ENCODE measurements at places on chromosomes 11 and 22.

- DNase-seq: no peak
Observed at GRCh38 chr22:25736378-25737011, 5.5 kb upstream of the MYO18B start.

DNA sequence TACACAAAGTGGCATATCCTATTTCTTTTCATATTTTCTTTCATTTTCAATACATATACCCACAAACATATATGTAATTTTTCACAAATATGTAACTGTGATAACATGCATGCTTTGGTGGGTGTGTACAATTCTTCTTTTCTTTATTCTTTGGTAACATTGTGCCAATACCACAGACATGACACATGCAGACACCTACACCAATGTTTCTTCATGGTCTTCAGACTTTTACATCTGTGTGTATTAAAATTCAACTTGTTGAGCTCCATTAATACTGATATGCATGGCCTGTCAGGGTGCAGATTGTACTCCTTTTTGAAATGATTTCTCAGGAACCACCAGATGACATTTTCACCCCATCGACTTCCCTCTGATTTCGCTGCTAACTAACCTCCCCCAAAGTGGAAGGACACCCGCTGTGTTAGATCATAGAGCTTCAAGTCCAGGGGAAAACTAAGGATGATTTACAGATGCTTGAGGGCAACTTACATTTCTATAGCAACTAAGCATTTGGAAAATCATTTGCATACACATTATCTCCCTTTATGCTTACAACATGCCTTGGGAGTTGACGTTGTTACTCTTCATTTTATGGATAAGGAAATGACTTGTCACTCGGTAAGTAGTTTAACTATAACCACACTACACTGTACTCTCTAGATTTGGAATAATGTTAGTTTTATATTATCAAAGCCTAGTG lies 10.5 kb upstream of the PANX3 start:
- no peak for DNase-seq

DNA sequence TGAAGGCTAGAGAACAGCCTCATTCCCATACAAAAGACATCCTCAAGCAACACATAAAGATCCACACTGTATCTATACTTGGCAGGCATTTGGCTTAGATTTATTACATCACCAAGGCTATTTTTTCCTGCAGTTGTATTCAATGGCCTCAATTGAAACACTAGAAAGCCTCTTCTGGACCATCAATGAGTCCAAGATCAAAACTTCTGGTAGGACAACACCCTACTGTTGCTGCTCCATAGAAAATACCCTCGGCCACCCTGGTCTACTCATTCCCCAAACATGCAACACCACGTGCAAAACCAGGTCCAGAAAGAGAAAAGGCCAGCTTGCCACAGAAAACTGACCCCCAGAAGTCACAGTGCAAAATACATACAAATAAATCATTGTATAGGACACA lies 56.9 kb upstream of the CADM1 start:
- no peak for DNase-seq

DNA sequence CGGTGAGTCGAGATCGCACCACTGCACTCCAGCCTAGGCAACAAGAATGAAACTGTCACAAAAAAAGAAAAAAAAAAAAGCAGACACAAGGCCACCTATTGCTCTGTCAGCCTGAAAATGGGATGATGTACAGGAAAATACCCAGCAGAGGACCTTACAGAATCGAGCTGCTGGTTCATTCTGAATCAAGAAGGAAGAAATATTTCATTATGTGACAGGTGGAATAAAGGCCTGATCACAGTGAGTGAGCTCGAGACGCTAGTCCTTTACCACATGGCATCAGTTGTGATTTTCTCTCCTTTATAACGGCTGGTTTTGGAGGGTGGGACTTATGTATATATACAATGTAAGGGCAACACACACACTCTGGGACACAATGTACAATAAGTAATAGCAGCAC lies 340.0 kb downstream of the LARGE1 start:
- DNase-seq: no peak
